Right ventricle myocardium inferior (tissue), 1 donor: ENCODE measurements at places on chromosomes 6 and 20. TPM values are rescaled to one million over a fixed set of nuclear protein-coding genes. Genes with fewer than 3 reads are reported as not detected.

GRCh38 chr6:16049168-16049567 is 79.7 kb upstream of the MYLIP start:
- DNase-seq, result no peak

- no peak for DNase-seq
These were observed 34.8 kb upstream of the FILIP1 start for GRCh38 chr6:75528423-75528822.

DNA sequence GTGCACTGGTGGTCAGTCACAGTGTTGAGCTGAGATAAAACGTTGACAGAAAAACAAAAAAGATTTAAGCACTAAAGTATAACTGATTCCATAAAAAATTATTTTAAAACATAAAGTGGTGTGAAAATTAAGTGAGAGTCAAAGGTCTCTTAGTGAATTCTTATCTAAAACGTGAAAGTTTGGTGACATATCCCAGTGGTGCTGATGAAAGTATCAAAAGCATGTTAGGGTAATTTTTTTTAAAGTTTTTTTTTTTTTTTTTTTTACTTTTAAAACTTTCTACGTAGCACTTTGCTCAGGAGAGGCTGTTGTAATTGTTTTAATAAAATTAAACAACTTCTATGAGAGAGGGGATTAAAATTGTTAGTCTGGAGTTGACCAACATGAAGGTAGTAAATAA is 65.6 kb upstream of the TMEM30A start:
- no peak for DNase-seq

The PSORS1C2 gene
- not detected for total RNA-seq

The TCP11 gene
- not detected for total RNA-seq
